Stimulated activated CD4-positive, alpha-beta T cell treated with anti-CD3 and anti-CD28 coated beads, Interleukin-4, amount 100 ng/mL, for 4 hours (primary cell): ENCODE measurements at places on chromosomes 4 and X.

- no peak for DNase-seq
Observed at GRCh38 chr4:112593438-112594133, 43.1 kb downstream of the ZGRF1 start.

GRCh38 chrX:147899379-147900114, 12.2 kb upstream of the FMR1 start:
- no peak for DNase-seq

DNA sequence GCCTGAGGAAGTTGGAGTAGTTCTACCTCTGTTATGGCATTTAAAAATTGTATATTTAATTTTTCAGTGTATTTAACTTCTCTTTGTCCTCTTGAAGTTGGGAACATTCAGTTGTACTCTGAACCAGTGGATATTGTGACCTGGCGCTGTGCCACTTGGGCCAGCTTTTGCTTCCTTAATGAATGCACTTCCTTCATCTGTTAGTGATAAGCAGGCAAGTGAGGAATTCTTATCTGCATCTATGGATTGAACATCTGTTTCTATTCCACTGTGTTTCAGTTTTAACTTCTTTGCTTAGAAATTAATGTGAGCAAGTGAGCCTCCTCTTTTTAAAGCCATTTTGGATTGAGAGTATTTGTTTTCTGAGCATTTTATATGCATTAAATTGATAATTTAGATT, 128.3 kb downstream of the UCHL1 start:
- no peak for DNase-seq

DNA sequence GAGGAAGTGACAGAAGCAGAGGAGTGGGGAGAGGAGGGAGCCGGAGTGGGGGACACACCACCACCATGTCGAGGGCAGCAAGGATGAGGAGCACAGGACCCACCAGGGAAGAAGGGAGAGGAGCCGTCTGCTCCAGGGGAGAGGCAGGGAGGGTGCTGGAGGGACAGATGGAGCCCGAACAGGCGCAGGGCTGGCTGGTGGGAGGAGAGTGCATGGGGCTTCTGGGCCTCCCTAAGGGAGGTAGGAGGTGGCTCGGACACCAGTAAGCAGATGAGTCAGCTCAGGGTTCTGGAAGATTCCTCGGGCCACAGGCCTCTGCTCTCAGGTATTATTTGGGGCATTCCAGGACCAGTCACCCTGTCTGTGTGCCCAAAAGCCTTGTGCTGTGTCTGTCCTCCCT, 29.8 kb downstream of the ATP2B3 start:
- no peak for DNase-seq

GRCh38 chrX:72095370-72095769, 36.3 kb downstream of the RTL5 start:
- DNase-seq = no peak

DNA sequence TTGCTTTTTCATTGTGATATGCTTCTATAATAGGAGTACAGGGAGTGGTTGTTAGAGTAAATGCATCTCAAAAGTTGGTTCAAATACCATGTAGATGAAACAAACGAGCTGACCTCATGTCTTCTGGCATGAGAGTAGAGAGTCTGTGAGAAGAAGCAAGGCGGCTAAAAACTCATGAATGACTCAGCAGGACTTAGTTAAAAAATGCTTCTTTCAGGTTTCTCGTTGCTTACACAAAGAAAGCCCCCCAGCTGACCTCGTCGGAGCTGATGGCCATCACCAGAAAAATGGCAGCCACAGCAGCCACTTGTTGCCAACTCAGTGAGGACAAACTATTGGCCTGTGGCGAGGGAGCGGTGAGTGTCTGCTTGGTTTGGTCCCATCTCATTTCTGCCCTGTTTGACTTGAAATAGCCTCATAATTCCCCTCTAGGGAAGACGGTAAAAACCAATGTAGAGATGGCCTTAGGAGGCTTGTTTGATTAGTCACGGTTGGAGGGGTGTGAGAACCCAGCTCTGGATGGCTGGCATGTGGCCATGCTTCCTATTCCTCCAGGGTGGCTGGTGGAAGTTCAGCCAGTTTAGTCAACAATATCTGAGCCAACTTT, 14.5 kb downstream of the AFP start:
- no peak for DNase-seq

DNA sequence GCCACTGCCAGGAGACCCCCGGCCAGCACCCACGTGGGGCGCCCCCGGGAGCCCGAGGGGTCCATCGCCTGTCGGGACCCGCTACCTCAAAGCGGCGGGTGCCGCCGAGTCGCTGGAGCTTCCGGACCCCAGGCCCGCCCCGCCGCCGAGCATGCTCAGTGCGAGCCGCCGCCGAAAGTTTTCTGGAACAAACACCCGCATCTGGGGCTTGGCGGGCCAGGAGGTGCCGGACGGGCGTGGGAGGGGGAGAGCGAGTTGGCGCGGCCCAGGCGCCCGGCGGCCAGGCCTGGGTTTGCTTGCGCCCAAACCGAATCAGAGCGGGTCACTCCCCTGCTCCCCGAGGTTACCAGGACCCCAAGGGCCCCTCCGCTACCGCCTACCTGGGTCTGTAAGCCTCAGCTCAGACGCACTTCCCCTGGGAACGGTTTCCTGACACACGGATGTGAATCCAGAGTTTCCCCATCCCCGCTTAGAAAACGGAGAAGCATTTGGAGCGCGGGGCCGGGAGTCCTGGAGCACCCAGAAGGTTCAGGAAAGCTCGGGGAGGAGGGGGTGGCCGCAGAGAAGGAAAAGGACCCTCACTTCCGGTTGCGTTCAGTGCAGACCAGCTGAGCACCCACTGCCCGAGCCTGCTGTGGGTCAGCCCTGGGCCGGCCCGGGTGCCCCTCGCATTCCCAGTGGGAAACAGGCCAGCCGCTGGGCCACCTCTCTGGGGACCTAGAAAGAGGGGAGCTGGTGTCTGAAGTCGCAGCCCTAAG, at the start of gene EVC2:
Gene EVC2, minus strand, starts transcription at position 111 of the 758 bp plus-strand sequence. Its CDS starts 46 bp downstream, at position 65.
- peak; percentile 4 for DNase-seq

GRCh38 chr4:147942729-147943128, 210.8 kb downstream of the ARHGAP10 start:
- no peak for DNase-seq

DNA sequence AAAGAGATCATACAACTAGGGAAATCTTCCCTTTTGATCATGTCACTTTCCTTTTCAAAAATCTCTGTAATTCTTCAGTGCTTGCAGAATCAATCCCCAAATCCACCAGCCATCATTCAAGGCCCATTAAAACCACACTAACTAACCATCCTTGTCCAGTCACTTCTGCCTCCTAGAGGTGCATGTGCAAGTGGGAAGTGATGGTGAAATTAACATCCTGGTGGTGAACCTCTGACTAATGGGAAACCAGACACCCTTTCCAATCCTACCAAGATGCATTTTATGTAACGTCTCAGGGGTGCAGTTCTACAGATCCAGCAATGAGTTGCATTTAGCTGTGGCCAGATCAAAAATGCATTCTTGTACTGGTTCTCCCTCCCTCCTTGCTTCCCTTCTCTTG, 341.8 kb downstream of the RAPGEF2 start:
- DNase-seq = no peak

- no peak for DNase-seq
Observed at GRCh38 chr4:173801876-173802661, 272.0 kb upstream of the HAND2 start.

GRCh38 chr4:16140879-16141249, 57.0 kb upstream of the PROM1 start:
- no peak for DNase-seq

GRCh38 chr4:15368856-15369255, 59.0 kb upstream of the C1QTNF7 start:
- no peak for DNase-seq

- no peak for DNase-seq
Observed at GRCh38 chr4:183872531-183872930, 32.6 kb upstream of the STOX2 start.

GRCh38 chr4:44674471-44674870, 3.7 kb upstream of the GUF1 start:
- no peak for DNase-seq

- no peak for DNase-seq
Observed at GRCh38 chrX:57119416-57119815, 1.9 kb downstream of the SPIN2B start.

DNA sequence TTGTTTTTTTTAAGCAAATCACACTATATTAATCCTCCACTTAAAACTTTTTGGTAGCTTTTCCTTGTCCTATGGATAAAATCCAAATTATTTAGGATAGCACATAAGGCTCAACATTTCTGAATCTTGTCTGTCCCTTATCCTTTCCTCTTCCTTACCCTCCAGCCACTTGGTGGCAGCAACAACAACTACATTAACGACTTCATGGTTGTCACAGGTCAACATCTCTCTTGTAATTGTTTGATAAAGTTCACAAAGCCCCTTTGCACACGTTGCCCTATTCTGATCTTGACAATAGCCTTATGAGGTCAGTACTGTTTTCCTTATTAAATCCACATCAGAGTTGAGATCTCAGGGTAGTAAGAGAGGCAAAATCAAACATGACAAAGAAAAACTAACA, 269.0 kb upstream of the PABPC4L start:
- no peak for DNase-seq

GRCh38 chr4:23213198-23213597, 520.5 kb downstream of the GBA3 start:
- no peak for DNase-seq

DNA sequence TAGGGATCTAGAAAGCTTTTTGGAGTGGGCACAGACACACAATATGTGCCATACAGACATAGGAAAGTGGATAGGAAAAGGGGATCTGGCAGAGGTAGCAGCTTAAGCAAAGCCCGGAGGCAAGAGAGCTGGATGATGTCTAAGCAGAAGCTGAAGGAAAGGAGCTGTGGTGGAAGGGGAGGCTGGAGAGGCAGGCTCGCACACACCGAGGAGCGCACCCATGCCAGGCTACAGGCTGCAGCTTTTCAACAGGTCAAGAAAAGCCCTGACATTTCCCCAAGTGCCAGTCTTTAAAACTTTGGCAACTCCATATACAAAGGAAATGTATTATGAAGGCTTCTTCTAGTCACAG, 67.4 kb downstream of the SOWAHB start:
- DNase-seq = no peak
